Left colon (tissue), 2 donors: ENCODE measurements at places on chromosomes 13 and 19. TPM values are rescaled to one million over a fixed set of nuclear protein-coding genes. Genes with fewer than 3 reads are reported as not detected.

DNA sequence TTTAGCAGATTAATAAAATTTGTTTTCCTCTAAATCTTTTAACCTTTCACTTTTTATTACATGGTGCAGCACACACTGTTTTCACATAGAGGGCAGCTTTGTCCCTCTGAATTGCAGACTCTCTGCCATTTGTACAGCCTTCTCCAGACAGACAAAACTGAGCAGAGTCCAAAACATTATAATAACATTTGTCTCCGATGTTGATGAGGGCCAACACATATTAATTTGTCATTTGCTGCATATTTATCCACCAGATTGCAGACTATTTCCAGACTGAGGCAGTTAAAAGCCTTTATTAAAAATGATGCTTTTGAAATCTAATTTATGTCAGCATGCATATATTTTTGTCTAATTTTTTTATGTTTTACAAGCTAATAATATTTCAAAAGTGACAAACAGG lies 1251.9 kb upstream of the SLC10A2 start:
- DNase-seq, result no peak

DNA sequence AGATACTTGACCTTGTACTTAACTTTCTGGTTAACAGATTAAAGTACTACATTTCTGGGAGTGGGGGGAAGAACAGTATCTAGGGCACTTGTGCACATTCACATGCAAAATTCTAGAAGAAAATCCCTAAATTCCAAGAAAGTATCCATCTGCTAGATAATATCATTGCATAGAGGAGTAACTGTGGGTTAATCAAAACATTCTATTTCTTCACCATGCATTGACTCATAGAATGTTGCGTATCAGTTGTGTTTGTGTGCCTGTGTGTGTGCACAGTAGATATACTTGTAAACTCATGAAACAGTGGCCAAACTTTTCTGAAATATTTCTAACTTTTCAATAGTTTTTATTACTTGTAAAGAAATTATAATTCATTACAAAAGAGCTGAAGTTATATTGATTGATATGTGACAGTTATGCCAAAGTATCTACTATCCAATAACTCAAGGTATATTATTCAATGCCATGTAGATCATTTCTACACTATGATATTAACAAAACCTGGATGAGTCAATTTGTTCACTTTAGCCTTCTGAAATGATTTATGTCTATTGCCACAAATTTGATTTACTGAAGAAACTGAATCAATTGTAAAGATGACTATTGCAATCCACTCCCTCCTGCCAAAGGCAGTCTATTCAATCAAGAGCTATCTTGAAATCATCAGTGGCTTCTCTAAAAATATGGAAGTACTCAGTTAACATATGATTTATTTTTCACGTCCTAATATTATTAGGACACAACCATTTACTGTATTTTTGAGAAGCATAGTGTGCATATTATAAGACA lies 756.7 kb upstream of the ARGLU1 start:
- DNase-seq, result no peak

- DNase-seq, result no peak
Observed at GRCh38 chr13:72552731-72553130, 174.7 kb downstream of the MZT1 start.

The ADM5 gene
- total RNA-seq, result 0.98 TPM

DNA sequence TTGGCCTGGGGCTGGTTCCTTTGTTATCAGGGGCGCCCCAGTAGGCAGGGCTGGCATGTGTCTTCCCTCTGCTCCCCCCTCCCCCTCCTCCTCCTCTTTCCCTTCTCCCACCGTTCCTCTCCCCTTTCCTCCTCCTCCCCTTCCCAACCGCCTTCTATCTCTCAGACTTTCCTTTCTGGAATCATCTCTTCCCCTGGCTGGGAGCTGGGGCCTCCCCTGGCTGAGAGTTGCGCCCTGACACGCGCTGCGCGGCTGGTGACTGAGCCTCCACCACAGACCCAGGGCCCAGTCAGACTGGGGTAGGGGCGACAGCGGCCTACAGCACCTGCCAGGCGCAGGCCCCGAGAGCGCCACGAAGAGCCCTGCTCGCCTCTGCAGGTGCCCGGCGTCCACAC lies 2.8 kb downstream of the PNMA8B start:
- DNase-seq, result no peak

DNA sequence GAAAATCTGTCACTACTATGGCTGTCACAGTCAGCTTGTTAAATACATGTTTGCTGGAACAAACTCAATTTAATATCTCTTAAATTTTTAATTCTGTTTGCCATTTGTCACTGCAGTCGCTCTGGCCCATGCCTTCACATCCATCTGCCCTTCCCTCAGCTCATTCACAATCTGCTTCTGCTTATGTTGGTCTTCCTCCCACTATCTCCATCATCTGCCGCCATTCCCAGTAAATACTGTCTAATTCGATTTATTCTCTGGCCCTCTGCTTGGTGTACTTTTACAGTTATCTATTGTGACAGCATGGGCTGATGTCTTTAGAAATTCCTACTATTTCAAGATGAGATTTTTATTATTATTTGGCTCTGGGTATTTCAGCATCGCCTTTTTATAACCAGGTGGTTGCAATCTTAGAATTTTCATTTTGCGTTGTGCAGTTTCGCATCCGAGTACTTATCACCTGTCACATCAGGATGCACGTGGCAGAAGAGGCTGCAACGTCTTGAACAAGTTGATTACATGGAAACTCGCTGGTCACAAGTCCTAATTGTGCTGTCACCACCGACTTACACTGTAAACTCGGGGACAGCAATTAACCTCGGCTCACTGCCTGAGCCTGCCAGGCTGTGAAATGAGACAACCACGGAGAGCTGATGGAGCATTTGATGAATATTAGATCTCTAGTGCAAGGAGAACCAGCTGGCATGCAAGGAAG lies 158.4 kb downstream of the MYO16 start:
- DNase-seq, result no peak

DNA sequence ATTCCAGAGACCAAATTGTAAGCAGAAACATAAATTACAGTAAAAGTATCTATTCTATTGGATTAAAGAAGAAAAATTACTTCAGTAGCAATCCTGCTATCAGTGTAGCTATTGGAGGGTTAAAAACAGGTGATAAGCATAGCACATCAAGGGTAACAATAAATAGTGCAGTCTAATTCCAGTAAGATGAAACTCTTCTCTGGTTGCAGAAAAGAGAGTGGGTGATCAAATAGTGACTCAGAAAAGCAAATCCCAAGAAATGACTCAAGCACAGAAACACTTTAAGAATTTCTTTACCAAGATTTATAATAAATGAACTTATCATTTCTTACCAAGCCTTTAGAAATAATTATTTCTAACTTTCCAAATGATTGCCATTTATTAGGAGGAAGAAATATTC lies 135.7 kb downstream of the LMO7 start:
- no peak for DNase-seq

The ZSCAN4 gene
- total RNA-seq, result not detected

GRCh38 chr13:98544104-98544710 lies 32.7 kb downstream of the STK24 start:
- DNase-seq, result no peak

The TPGS1 gene
- total RNA-seq, result 19.9 TPM

The GRIN2D gene
- total RNA-seq, result 0.37 TPM

The PGLYRP1 gene
- not detected for total RNA-seq

DNA sequence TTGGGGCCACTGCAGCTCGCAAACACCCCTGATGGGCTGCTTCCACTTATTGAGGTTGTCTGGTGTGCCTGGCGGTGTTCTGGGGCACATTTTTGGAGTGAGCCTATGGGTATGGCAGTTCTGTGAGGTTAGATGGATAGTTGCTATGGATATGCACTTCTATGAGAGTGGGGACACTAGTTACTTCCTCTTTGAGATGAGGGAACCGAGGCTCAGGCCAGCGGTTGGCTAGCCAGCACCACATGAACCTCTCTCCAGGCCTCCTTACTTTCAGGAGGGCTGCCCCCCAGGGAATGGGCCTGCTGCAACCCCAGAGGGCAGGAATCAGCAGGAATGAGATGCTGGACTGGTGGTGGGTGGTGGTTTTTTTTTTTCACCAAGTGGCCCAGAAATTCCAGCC lies 13.5 kb upstream of the PRR19 start:
- no peak for DNase-seq

The GRK1 gene
- 0.09 TPM for total RNA-seq

DNA sequence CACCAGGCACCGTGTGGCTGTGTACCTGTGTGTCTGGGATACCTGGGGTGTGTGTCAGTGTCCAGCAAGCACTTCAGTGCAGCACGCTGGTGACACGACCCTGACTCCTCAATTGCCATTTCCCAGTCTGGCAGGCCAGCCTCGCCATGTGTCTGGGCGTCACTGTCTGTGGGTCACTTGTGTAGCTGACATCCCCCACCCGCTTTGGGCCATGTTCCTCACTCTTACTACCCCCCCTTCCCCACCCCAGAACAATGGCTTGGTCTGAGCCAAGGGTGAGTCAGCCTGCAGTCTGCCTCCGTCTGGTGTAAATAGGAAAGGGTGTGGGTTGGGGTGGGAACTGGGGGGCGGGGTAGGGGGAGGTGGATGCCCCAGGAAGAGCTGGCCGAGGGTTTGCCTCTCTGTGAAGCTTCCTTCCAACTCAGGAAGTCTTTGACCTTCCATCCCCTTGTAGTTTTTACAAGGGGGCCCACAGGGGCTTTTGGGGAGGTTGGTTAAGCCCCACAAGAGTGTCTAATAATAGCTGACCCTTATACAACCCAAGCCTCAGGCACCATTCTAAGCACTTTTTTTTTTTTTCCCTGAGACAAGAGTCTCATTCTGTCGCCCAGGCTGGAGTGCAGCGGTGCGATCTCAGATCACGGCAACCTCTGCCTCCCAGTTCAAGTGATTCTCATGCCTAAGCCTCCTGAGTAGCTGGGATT lies 17.6 kb downstream of the NOVA2 start:
- DNase-seq, result no peak

The RPS5 gene
- total RNA-seq, result 600 TPM

GRCh38 chr13:41788552-41788951 lies 172.4 kb downstream of the VWA8 start:
- no peak for DNase-seq
